ENCODE measurements at places on chromosomes 5 and 9.

- DNase-seq, result no peak
Measured at GRCh38 chr5:6723122-6723815, 10.0 kb downstream of the TENT4A start.

DNA sequence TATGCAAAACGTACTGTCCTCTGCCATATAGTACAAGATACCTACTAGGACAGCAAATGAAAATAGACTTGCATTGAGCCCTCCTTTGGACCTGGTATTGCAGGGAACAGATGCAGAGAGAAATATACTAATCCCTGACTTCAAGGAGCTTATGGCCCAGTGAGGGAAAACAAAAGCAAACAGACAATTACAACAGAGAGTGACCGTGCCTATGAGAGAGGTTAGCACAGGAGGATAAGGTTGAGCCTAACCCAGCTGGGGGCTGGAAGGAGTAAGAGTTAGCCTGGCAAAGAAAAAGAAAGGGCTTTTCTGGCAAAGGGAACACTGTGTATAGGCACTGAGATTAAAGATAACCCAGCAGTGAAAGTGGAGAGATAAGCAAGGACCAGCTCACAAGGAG lies 5.5 kb downstream of the CDC26 start:
- no peak for DNase-seq

GRCh38 chr5:172724242-172725183 lies 46.5 kb downstream of the DUSP1 start:
- DNase-seq, result no peak

DNA sequence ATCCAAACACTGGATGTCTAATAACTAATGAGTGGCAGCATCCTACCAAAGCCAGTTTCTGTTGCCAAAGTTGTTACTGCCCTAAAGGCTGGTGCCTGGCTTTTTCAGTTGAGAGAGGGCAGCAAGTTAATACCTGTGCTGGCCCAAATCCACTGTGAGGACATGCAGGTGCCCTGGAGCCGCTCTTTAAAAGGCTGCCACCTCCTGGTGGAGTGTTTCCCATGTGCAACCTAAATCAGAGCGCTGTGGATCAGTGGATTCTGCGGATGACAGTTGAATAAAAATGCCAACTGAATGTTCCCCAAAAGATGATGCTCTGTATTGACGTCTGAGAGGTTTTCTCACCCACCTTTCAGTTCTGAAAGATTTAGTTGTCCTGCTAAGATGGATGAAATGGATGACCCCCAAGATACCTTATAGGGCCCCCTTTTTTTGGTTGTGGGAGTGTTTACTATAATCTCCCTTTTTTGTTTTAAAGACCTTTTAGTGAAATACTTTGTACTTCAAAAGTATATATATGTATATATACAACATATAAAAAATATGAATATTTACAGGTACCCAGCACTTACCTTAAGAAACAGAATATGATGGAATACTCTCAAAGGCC lies 146.4 kb downstream of the EGFLAM start:
- DNase-seq, result no peak

- DNase-seq, result no peak
Measured at GRCh38 chr5:169763376-169764017, 126.4 kb downstream of the DOCK2 start.

DNA sequence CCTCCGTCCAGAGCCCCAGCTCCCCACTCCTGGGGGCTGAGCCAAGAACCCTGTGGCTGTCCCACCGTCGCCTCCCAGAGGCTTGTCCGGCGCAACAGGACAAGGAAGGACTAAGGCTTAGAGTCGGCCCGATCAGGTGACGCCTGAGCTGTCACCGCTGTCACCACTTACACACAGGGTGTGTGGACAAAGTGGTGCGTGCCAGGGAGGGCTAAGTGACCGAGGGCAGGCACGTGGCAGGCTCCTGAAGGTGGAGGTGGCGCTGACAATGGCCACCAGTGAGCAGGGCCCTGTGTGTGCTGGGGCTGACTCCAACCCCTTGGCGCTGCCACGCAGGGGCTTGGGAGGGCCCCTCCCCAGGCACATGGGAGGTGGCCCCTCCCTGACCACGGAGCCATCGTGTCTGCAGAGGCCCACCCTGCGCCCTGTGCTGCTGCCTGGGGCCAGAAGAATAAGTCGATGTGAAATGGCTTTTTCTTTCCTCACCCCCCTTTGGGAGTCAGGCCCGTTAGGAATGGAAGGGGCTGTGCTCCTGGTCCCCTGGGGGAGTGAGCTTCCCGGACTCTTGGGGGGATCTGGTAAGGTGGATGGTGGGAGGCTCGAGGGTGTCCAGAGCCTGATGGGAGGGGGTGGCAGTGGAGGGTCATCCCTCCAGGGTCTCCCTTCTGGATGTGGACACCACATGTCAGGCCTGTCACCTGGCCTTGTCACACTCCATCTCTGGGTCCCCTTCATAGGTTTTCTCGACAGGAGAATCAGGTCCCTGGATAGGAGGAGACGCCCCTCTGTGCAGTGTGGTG lies 2.6 kb upstream of the GPSM1 start:
- DNase-seq, result no peak

GRCh38 chr5:178199581-178200434 lies 4.5 kb upstream of the HNRNPAB start:
- DNase-seq, result no peak

- no peak for DNase-seq
Measured at GRCh38 chr9:79430619-79431018, 141.1 kb upstream of the TLE4 start.

DNA sequence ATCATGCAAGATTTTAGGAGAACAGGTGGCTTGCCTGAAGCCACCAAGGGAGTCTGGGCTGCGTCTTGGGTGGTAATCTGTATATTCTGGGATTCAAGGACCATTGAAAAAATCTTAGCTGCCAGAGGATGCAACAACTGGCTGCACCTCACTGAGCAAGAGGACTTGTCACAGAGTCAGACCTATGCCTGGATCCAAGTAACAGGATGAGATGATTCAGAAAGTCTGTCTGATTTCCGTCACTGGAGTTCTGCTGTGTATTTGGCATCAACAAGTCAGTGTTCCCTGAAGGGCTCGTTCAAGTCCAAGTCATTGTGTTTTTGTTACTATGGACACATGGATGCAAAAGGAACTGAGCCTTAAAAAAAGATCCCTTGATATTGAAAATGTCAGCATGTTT lies 37.8 kb upstream of the CARTPT start:
- DNase-seq, result no peak

DNA sequence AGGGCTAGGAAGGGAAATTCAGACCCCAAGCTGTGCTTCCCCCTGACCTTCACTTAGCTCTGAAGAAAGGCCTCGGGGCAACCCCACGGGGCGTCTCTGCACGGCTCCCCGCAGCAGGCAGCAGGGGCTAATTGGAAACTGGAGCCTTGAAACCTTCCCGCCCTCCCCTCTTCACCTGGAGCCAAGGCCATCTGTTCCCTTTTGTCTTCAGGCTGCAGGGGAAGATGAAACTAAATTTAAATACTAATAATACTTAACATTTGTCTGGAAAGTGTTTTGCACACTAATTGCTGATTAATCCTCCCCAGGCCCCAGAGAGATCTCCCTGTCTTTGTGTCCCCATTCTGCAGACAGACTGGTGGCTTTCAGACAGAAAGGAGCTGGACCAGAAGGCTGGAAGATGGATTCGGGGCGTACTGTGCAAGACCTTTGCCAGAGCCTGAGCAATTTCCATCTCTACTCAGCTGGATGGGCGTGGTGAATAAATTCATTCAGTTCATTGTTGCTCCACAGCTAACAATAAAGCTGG lies 34.1 kb upstream of the CPLX2 start:
- no peak for DNase-seq

- DNase-seq, result no peak
Measured at GRCh38 chr9:5112109-5112592, 73.3 kb downstream of the INSL6 start.

DNA sequence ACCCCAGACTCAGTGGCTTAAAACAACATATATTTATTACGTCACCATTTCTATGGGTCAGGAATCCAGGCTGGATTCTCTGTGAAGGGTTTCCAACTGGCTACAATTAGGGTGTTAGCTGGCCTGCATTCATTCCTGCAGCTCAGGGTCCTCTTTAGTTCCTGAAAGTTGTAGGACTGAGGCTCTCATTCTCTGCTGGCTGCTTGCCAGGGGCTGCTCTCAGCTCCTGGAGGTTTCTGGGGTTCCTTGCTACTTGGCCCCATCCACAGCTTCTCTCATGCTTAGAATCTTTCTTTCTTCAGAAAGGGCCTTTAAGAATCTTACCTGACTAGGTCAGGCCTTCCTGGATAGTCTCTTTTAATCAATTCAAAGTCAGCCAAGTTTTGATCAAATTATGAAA lies 424.6 kb downstream of the GADD45G start:
- no peak for DNase-seq

GRCh38 chr5:141867651-141868050 lies 10.6 kb downstream of the PCDH1 start:
- DNase-seq, result no peak

- no peak for DNase-seq
Measured at GRCh38 chr5:103624035-103624480, 61.5 kb upstream of the NUDT12 start.

DNA sequence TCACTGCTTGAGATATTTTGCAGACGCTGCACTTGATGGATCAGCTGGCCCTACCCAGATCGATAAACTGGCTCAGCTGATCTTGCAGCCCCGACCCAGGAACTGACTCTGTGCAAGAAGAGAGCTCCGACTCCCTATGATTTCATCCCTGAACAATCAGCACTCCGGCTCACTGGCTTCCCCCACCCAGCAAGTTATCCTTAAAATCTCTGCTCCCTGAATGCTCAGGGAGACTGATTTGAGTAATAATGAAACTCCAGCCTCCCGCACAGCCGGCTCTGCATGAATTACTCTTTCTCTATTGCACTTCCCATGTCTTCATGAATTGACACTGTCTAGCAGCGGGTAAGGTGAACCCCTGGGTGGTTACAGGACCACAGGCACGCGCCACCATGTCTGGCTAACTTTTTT lies 16.9 kb upstream of the NANS start:
- DNase-seq, result no peak

- no peak for DNase-seq
Measured at GRCh38 chr9:94758880-94759279, 32.4 kb downstream of the AOPEP start.

DNA sequence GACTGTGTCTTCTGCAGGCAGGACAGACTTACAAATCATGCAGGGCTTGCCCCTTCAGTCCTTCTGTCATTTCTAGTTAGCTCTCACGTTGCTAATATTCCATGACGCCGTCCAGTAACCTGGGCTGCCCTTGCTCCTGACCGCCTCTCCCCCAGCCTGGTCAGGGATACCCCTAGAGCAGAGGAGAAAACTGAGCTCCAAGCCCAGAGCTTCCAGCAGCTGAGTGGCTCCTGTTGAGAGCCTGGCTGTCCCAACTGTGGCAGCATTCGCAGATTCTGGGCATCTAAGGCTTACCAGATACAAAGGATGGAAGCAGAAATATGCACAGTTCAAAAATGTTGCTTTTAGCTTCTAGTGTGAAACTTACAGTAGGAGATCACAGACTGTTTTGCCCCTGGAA lies 185.2 kb downstream of the CD180 start:
- no peak for DNase-seq

- no peak for DNase-seq
Measured at GRCh38 chr5:98825582-98826375, 52.3 kb downstream of the RGMB start.

DNA sequence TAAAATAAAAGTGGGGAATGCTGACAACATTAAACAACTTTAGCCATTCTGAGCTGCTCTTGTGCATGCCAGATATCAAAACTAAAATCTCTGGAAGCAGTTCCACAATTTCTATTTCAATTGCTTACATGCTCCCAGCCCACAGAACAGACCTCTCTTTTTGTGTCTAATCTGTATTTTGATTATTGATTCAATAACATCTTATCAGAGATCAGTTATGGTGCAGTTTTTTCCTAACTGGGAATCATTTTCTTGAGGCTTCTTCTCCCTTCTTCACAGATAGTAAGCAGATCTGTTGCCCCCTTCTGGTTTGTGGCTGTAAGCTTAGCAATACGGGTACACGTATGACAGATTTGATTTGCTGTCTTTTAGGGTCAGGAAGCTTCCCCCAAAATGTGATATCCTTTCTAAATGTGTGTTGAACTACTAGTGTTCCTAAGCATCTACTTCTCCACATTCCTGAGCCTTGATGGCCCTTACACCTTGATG lies 39.4 kb downstream of the MRPS27 start:
- no peak for DNase-seq

GRCh38 chr5:108639366-108639765 lies 108.3 kb upstream of the FER start:
- DNase-seq, result no peak

GRCh38 chr9:974031-974995 lies 2.1 kb upstream of the DMRT3 start:
- no peak for DNase-seq

GRCh38 chr5:126267438-126267837 lies 155.8 kb upstream of the GRAMD2B start:
- DNase-seq, result no peak

- peak; percentile 27 for DNase-seq
Measured at GRCh38 chr5:75648712-75649111, 37.5 kb downstream of the ANKDD1B start.

DNA sequence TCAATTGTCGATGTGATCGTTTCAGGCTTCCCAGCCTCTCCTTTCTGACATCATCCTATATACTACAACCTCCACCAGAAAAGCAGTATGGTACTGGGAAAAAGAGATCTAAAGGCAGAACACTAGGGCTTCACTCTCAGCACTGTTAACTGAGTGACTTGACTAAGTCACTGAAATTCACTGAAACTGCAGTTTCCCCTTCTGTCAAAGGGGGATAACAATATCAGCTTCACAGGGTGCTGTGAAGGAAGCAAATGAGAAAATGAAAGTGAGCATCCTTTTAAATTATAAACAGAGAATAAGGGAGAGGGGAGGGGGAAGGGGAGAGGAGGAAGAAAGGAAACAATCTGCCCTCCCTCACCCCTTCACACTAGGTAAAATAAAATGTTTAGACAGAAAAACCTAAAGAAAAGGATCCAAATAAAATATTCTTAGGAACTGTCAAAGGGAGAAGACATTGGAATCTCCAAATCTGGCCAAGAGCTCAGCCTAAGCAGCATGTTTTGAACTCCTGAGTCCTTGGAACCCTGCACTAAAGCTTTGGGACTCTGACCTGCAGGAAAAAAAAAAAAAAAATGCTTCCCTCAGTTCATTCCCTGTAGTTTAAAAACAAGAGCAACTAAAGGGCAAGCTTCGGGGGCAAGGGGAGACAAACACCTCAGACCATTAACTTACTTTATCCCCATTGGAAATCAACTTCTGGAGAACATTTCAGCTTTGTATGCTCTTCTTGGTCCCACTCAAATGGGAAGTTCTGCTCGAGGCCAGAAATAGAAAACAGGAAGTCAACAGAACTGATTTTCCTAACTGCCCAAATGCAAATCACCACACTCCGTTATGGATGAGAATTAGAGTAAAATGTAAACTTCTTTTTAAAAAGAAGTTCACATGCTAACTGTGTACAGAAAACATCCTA lies 178.3 kb downstream of the DEPDC1B start:
- no peak for DNase-seq

DNA sequence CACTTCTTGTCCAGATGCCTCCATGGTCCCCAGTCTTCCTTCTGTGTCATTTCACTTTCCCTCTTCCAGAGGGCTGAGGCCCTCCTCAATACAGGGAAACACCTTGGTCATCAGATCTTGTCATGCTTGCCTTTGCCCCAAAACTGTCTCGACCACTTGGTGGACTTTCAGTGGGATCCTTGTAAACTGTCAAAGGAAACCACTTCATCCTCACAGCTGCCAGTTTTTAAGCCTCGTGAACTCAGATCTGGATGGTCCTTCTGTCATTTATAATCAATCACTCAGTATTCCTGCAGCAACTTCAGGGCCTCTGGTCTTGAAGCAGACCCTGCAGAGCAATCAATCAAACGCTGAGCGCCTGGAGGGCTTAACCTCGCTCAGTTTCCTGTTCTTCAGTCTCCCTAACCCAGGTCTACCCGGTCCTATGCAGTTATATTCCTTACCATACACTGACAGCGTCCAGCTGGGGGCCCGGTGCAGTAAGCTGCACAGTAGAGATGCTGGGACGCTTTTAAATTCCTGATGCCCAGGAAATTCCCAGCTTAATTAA lies 74.6 kb downstream of the GOLPH3 start:
- DNase-seq, result no peak

All from GM12892 (cell line).